NCI-H1930 (cell line): ENCODE measurements at places on chromosomes 7 and 10.

GRCh38 chr7:33118383-33118782, 9.2 kb upstream of the RP9 start:
- no peak for DNase-seq

DNA sequence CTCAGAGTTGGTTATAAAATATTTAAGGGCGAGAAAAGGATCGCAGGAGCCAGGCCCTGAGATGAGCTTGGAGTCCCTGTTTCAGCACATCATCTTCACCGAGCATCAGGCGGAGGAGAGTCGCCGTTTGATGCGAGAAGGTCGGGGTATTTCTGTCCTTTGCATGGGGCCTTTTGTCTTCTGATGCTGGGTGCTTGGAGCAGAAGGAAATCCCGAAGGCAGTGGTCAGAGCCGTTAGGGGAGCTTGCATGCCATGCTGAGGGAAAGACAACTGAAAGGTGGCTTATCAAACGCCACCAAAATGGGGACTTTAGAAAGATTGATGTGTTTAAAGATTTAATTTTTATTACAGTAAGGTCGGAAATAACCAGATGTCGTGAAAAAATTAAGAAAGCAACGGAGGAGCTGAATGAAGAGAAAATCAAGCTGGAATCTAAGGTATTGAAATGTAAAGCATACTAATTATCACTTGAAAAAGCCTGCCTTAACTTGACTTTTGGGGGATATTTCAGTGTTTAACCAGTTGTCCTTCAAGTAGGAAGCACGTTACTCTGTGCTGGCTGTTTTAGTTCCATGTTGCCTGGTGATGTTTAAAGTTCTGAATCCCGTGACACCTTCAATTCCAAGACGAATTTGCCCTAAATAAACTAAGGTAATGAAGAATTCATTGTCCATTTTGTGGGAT, 845 bp downstream of the CCDC172 start:
- DNase-seq = no peak

DNA sequence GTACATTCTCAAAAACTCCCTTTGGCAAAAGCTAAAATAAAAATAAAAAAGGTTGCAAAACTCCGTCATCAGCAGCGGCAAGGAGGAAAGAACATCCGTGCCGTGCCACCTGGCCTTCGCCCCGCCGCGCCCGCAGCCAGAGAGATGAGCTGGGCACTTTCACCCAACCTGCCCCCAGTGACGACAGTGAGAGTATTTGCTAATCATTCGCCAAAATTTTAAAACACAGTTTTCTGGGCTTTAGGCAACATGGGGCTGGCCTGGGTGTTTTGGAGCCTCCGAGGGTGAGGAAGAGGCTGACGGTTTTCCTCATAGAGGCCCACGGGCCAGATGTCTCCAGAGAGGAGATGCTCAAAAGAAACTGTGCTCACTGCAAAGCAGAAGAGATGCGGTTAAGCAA, 128.2 kb downstream of the PRKAG2 start:
- DNase-seq = no peak

- DNase-seq = no peak
These were observed 244.0 kb downstream of the BUB3 start for GRCh38 chr10:123398180-123398591.

GRCh38 chr7:134836447-134836846, 57.0 kb downstream of the CALD1 start:
- no peak for DNase-seq

DNA sequence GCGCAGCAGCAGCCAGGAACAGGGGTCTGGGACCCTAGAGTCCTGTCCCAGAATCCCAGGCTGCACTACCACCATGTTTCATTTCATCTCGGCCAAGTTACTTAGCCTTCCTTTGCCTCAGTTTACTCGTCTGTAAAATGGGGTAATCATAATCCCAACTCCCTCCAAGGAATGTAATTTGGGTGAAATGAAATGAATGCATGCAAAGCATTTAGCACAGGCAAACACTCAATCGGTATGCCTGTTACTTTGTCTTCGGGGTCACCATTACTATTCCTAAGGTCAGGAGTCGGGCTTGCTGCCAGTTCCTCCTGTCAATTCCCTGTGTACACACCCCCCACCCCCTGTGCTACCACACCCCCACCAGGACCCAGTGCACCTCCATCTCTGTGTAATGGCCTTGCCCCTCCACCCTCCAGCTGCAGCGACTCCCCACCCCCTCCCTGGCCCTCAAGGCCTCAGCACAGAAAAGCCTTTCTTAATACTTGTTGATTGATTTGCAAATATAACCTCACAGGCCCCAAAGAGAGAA, 1.7 kb downstream of the TNS3 start:
- DNase-seq = no peak

DNA sequence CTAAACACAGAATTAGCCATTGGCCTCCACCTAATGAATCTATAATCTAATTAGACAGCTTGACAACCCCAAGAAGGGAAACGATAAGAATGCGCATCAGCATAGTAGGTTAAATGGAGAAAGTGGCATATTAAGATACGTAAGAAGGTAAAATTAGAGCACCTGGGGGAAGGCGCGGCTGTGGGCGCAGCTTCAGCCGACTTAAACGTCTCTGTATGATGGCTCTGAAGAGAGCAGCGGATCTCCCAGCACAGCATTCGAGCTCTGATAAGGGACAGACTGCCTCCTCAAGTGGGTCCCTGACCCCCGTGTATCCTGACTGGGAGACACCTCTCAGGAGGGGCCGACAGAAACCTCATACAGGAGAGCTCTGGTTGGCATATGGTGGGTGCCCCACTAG, 518.8 kb downstream of the PHTF2 start:
- no peak for DNase-seq

DNA sequence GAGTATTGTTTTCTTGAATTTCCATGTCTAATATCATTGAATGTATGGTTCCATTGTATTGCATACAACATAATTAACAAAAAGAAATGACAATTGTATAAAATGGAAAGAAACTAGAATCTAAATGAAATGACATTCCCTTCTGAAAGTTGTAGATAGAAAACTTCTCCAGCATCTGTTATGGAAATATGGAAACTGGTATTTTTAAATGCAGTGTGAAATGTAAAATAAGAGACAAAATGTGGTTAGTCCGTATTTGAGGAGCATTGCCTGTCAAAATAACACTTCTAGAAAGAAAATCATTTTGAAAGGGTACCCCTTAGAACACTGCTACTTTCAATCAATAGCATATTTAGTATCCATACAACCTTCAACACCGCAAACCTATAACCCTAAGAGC, 286.3 kb upstream of the CELF2 start:
- DNase-seq = no peak

GRCh38 chr7:33334349-33334748, 205.0 kb downstream of the BBS9 start:
- peak; percentile 18 for DNase-seq

DNA sequence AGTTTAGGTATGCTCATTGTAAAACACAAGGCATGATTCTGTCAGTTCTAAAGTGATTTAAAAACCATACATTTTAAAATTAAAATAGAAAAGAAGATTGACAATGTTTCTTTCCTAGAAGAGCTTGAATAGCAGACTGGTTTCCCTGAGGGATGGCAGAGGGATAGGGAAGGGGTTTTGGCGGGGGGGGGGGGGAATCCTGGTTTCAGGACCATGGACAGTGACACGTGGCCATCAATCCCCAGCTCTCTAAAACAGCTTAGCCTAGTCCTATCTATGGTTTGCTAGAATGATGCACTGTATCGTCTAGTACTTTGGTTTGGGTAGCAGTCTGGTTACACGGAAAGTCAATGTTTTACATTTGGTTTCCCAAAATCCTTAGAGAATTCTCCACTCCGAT, 88.7 kb downstream of the PHYHIPL start:
- DNase-seq = no peak

GRCh38 chr7:18962031-18962430, 155.4 kb downstream of the TWIST1 start:
- DNase-seq = no peak

GRCh38 chr10:19169041-19169440, 120.4 kb downstream of the MALRD1 start:
- no peak for DNase-seq

- DNase-seq = no peak
These were observed 61.7 kb upstream of the ITGA8 start for GRCh38 chr10:15781381-15781960.

DNA sequence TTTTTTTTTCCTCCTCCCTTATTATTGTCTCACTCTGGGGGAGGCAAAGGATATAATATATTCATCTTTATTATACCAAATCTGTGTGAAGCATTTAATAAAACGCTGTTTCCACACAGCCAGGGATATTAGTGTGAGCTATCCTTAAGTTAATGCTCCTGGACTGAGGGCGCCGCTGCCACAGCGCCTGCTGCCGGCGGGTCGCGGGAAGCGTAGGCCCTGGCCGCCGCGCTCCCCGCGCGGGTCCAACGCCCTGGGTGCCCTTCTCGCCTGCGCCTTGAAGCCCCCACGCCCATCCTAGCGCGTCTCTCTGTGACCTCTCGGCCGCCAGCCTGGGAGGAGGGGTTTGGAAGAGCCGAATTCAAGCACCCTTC, 9.5 kb upstream of the LBX1 start:
- no peak for DNase-seq

DNA sequence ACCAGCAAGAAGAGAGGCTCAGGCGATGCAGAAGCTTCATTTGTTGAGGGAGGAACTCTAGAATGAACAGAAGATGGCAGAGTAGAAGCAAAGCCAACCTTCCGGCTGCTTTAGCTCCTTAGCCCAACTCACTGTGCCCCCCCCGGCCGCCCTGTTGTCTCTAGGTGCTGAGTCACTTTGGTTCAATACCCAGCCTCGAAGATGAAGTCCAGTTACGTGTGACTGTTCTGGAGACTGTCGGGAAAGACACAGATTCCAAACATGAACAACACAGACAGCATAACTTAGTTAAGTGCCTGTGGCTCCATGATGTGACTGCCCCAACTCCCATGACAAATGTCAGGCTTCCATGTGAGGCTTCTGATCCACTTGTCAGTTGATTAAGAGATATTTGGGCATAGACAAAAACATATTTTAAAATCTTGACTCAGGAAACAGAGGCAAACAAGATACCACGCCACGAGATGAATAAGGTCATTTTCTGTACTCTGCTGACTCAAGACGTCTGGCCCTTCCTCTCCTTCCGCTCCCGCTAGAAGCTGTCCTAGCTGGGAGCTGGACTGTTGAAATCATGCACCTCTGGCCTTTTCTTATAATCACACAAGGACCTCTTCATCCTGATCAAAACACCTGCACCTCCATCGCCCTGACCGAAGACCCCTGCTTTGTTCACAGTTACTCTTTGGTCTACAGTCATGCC, 199.3 kb downstream of the FRMD4A start:
- DNase-seq = no peak

DNA sequence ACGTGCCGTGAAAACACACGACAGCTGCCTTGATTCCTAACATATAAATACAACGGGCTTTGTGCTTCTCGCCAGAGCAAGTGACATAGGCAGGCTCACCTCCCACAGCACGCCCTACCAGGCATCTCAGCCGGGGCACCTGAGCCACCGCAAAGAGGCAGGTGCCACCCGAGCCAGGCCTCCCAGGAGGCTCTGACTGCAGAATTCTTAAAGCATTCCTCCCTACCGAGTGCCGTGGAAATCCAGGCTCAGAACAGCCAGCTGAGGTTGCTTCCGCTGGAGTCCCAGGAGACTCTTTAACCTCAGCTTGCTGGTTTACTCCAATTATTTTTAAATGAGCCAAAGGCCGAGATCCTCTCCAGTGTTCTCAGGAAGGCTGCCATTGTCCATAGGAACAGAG, 206.5 kb downstream of the USP6NL start:
- DNase-seq = no peak

GRCh38 chr7:157158400-157158799, 19.7 kb downstream of the UBE3C start:
- DNase-seq = no peak

GRCh38 chr7:81859433-81859832, 89.6 kb upstream of the HGF start:
- no peak for DNase-seq

- no peak for DNase-seq
These were observed 1034.7 kb downstream of the TYW1 start for GRCh38 chr7:68031180-68031943.

GRCh38 chr7:99021941-99022560, 121.9 kb downstream of the SMURF1 start:
- no peak for DNase-seq

DNA sequence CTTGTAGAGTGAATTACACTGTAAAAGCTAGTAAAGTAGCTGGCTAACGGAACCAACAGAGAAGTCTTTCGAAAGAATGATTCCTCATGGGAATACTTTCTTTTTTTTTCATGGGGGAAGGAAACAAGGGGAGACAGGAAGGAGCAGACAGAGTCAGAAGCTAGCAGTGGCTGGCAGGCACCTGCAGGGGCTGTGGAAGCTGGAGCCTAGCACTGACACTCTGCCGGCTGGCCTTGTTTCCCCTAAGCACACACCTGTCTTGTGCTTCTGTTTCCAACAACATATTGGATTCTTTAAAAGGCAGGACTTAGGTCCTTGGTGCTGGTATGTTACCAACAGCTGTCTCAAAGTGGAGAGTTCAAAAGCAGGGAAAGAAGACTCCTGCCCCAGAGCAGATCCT, 24.7 kb downstream of the NOD1 start:
- DNase-seq = no peak

- DNase-seq = no peak
These were observed 69.1 kb downstream of the TFPI2 start for GRCh38 chr7:93821463-93821862.

DNA sequence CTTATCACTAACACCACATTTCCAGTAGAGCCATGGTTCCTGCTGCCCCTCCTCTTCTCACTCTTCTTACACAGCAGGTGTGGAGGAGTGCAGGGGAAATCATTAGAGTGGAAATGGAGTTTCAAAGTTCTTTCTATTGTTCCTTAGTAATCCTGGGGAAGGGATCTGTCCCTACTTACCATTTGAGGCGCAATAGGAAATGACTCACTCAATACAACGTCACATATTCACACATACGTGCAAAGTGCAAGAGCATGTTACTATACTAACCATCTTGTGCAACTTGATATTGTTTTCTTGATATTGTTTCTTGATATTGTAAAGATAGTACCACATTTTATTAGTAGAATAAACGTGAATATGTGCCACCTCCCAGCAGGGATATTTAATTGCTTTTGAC, 1010.2 kb downstream of the DNAJB9 start:
- DNase-seq = no peak

- DNase-seq = no peak
These were observed 103.0 kb downstream of the RNF216 start for GRCh38 chr7:5678295-5679047.

- DNase-seq = no peak
These were observed 129.0 kb downstream of the BICC1 start for GRCh38 chr10:58641708-58642107.

DNA sequence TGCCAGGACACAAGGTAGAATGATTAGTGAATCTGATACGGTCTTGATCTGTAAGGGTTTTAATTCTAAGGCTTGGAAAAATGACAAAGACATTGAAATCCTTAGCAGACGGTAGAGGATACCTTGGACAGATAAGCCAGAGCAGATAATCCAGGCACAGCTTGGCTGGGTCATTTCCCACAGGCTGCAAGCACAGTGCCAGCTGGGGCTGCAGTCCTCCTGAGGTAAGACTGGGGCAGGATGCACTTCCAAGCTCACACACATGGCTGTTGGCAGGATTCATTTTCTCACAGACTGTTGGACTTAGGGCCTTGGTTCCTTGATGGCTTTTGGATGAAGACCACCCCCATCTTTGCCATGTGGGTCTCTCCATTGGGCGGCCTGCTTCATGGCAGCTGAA, 63.2 kb upstream of the BMPER start:
- no peak for DNase-seq
